ENCODE measurements at places on chromosomes 6 and 20. TPM values are rescaled to one million over a fixed set of nuclear protein-coding genes. Genes with fewer than 3 reads are reported as not detected.

Gene TMX4
- 15.4 TPM for total RNA-seq

- H3K36me3 ChIP-seq = no peaks in the 10 kb centered on the region
- peaks cover 46% of the 10 kb centered on the region for H3K4me1 ChIP-seq
- no peaks in the 10 kb centered on the region for H3K27me3 ChIP-seq
- no peak overlapping the region for H3K27ac ChIP-seq
These were observed 227.9 kb upstream of the MARCKS start for GRCh38 chr6:113629256-113629655.

GRCh38 chr6:119255492-119255891, 94.1 kb downstream of the MAN1A1 start:
- no peaks in the 10 kb centered on the region for H3K27me3 ChIP-seq
- H3K4me1 ChIP-seq = peaks cover 40% of the 10 kb centered on the region
- H3K27ac ChIP-seq = no peak overlapping the region
- DNase-seq = no peak

DNA sequence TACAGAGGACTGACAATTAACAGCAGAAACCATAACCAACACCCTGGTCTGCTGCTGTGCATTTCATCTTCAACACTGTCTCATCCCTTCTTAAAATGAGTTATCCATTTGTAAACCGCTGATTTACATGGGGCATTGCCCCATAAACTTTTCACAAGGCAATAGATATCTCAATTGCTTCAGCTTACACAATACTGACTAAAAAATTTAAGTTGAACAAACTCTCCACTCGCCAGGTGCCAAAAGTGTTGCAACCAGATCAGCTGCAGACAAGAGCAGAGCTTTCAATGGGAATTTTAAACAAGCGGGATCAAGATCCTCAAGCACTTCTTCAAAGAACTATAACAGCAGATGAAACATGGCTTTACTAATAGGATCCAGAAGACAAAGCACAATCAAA, 183.0 kb downstream of the TASP1 start:
- H3K36me3 ChIP-seq = no peaks in the 10 kb centered on the region
- H3K27me3 ChIP-seq = no peaks in the 10 kb centered on the region

GRCh38 chr6:140893432-140893831, 1239.3 kb upstream of the GJE1 start:
- H3K27me3 ChIP-seq = no peaks in the 10 kb centered on the region
- H3K36me3 ChIP-seq = peaks cover 21% of the 10 kb centered on the region
- no peak overlapping the region for H3K27ac ChIP-seq

DNA sequence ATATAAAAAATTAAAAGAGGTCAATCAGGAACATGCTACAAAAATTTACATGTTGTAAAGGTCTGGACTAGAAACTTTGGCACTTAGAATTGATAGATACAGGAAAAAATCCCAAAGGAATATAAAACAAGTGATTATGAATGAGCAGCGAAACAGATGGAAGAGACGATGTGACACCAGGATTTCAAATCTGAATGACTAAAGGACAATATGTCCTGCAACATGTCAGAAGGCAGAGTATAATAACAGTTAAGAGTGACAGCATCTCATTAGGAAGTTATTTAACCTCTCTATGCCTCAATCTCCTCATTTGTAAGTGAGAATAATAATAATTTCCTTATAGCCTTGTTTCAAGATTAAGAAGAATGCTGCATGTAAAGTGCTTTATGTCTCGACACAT, 50.3 kb downstream of the FRK start:
- DNase-seq = no peak
- no peak overlapping the region for H3K4me3 ChIP-seq
- H3K4me1 ChIP-seq = peaks cover 49% of the 10 kb centered on the region
- H3K27ac ChIP-seq = no peak overlapping the region
- H3K27me3 ChIP-seq = no peaks in the 10 kb centered on the region

Gene TREM2
- not detected for total RNA-seq

Gene ULBP2
- not detected for total RNA-seq

- peaks cover 50% of the 10 kb centered on the region for H3K36me3 ChIP-seq
- no peaks in the 10 kb centered on the region for H3K27me3 ChIP-seq
- peaks cover 26% of the 10 kb centered on the region for H3K4me1 ChIP-seq
- H3K4me3 ChIP-seq = no peak overlapping the region
- H3K27ac ChIP-seq = no peak overlapping the region
These were observed 12.3 kb downstream of the TMEM14B start for GRCh38 chr6:10759884-10760329.

Gene NRSN2
- 32.3 TPM for total RNA-seq

- no peak for DNase-seq
- no peak overlapping the region for H3K27ac ChIP-seq
- no peaks in the 10 kb centered on the region for H3K27me3 ChIP-seq
- H3K4me1 ChIP-seq = peaks cover 92% of the 10 kb centered on the region
- H3K4me3 ChIP-seq = no peak overlapping the region
These were observed 46.4 kb downstream of the MRPL14 start for GRCh38 chr6:44080561-44081521.

- no peak overlapping the region for H3K27ac ChIP-seq
- peaks cover 21% of the 10 kb centered on the region for H3K27me3 ChIP-seq
- no peak for DNase-seq
- H3K4me1 ChIP-seq = no peaks in the 10 kb centered on the region
- H3K36me3 ChIP-seq = no peaks in the 10 kb centered on the region
These were observed 224.3 kb downstream of the ERMARD start for GRCh38 chr6:169975701-169976100.

- no peak for DNase-seq
- no peak overlapping the region for H3K4me3 ChIP-seq
- no peaks in the 10 kb centered on the region for H3K36me3 ChIP-seq
- H3K27ac ChIP-seq = no peak overlapping the region
- peaks cover 7% of the 10 kb centered on the region for H3K4me1 ChIP-seq
These were observed 51.7 kb downstream of the MARCKS start for GRCh38 chr6:113908801-113909200.

DNA sequence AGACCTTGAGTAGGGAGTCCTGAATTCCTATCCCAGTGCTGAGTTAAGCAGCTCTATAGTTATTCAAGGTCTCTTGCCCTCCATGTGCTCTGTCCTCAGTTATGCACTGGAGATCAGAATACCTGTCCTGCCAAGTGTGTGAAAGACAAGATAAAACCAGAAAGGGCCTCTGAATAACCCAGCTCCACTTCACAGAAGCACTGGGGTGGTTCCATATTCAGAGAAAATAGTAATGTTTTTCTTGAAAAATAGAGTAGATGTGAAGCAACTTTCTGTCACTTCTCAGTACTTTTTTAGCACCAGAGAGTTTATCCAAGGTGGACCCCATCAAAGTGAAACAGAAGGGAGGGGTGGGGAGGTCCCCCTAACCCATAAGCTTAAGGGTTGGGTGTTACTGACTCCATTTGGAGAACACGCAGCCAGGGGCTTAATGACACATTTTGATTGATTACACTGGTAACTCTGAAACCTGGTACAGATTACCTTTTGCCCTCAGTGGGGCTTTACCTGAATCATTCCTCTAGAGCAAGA, 509.8 kb upstream of the JARID2 start:
- H3K4me1 ChIP-seq = no peaks in the 10 kb centered on the region
- no peak for DNase-seq
- H3K27me3 ChIP-seq = no peaks in the 10 kb centered on the region
- no peaks in the 10 kb centered on the region for H3K36me3 ChIP-seq
- H3K4me3 ChIP-seq = no peak overlapping the region

DNA sequence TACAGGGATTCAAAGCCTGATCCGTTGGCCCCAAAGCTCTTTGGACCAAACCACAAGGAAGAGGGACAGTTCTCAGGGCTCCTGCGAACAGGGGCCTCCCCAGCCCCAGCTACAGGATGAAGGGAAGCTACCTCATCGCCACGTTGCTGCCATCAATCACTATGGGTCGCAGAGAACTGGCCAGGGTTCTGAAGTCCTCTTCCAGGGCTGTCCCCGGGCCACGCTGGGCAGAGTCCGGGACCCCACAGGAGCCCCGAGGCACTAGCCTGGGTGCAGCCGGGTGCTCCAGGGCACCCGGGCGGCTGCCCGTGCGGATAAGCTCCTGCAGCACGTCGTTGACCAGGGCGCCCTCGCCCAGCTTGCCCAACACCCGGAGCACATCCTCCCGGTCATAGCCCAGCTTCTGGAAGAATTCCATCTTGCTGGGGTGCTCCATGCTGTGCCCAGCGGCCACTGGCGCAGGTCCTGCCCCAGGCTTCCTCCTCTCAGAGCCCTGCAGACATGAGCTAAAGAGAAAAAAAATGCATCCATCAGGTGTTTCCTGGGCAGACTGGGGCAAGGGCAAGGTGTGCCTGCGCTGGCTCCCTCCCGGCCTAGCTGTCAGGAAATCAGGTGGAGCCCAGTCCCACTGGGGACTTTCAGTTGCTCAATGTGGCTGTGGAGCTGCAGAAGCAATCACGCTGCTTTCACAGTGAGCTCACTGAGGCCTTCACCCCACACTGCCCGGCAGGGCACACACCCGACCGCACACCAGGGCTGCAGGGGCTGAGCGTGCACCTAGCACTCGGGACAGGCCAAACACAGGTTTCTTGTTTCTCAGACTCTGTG, 10.5 kb downstream of the ZC3H12D start:
- no peaks in the 10 kb centered on the region for H3K27me3 ChIP-seq
- peaks cover 36% of the 10 kb centered on the region for H3K4me1 ChIP-seq
- H3K27ac ChIP-seq = no peak overlapping the region
- DNase-seq = no peak
- H3K4me3 ChIP-seq = no peak overlapping the region

- H3K27me3 ChIP-seq = peaks cover 7% of the 10 kb centered on the region
- DNase-seq = no peak
- no peak overlapping the region for H3K4me3 ChIP-seq
- no peaks in the 10 kb centered on the region for H3K36me3 ChIP-seq
- H3K27ac ChIP-seq = no peak overlapping the region
- H3K4me1 ChIP-seq = no peaks in the 10 kb centered on the region
These were observed 56.9 kb downstream of the PDE10A start for GRCh38 chr6:165605901-165606739.

DNA sequence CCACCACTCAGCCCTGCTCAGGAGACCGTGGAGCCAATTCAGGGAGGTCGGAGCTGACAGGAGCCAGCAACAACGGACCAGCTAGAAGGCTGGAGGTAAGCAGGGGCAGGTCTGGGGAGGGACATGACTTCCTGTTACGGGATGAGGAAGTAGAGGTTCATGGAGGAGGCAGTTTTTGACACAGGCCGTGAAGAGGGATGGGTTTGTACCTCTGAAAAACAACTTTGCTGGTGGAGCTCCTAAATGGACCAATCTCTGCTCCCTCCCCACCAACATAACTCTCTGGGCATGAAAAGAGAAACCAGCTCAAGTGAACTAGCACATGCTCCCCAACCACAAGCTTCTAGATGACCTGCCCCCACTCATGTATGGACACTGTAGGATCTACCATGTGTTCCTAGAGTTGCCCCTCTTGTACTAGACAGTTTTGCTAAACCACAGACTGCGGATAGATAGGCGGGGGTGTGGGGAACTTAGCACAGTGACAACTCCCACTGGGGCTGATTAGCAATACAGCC, 31.4 kb downstream of the RALGAPA2 start:
- no peaks in the 10 kb centered on the region for H3K27me3 ChIP-seq
- H3K4me1 ChIP-seq = peaks cover 20% of the 10 kb centered on the region
- no peak overlapping the region for H3K4me3 ChIP-seq

GRCh38 chr20:61434341-61434781, 182.3 kb downstream of the CDH4 start:
- H3K27me3 ChIP-seq = peaks cover 1% of the 10 kb centered on the region
- H3K27ac ChIP-seq = no peak overlapping the region
- no peak for DNase-seq
- H3K4me1 ChIP-seq = no peaks in the 10 kb centered on the region

- no peaks in the 10 kb centered on the region for H3K27me3 ChIP-seq
- peak; percentile 36 for DNase-seq
- no peak overlapping the region for H3K4me3 ChIP-seq
These were observed 199.6 kb downstream of the ISM1 start for GRCh38 chr20:13420625-13421024.

- H3K27ac ChIP-seq = no peak overlapping the region
- no peaks in the 10 kb centered on the region for H3K4me1 ChIP-seq
- no peaks in the 10 kb centered on the region for H3K27me3 ChIP-seq
- no peak overlapping the region for H3K4me3 ChIP-seq
These were observed 100.8 kb downstream of the RTN4IP1 start for GRCh38 chr6:106528521-106528920.

- no peaks in the 10 kb centered on the region for H3K36me3 ChIP-seq
- no peak overlapping the region for H3K4me3 ChIP-seq
- peaks cover 21% of the 10 kb centered on the region for H3K4me1 ChIP-seq
- peaks cover 45% of the 10 kb centered on the region for H3K27me3 ChIP-seq
These were observed 2.5 kb upstream of the NPBWR2 start for GRCh38 chr20:64109831-64110391.

GRCh38 chr20:1538655-1539054, 18.9 kb downstream of the SIRPD start:
- H3K4me1 ChIP-seq = no peaks in the 10 kb centered on the region
- 0 out of 3 replicates have a peak, but pooled peaks cover 3% of the 10 kb centered on the region for H3K27me3 ChIP-seq
- H3K27ac ChIP-seq = no peak overlapping the region

DNA sequence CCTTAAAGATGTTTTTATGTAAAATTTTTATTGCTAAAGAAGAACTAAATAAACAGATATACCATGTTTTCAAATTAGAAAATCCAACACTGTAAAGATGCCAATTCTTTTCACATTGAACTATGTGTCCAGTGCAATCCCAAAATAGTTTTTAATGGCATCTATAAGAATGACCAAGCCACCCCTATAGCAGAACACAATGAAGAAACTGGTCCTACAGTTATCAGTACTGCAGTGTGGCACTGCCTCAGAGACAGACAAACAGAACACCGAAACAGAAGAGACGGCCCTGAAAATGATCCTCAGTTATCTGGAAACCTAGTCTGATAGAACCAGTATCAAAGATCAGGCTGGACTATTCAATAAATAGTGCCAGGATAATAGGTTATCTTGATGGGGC, 41.9 kb downstream of the KIF13A start:
- no peaks in the 10 kb centered on the region for H3K27me3 ChIP-seq
- no peak overlapping the region for H3K27ac ChIP-seq
- no peaks in the 10 kb centered on the region for H3K4me1 ChIP-seq
- H3K4me3 ChIP-seq = no peak overlapping the region

DNA sequence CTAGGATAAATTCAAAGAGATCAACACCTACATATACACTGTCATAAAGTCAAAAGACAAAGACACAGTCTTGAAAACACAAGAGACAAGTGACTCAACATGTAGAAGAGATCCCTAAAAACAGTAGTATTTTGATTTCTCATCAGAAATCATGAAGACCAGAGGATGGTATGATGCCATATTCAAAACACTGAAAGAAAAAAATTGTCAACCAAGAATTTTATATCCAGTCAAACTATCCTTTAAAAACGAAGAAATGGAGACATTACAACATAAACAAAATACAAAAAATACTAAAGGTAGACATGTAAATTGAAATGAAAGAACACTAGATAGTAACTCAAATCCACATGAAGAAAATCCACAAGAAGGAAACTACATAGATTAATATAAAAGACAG, 27.3 kb upstream of the HBS1L start:
- no peak overlapping the region for H3K4me3 ChIP-seq
- no peaks in the 10 kb centered on the region for H3K36me3 ChIP-seq
- no peaks in the 10 kb centered on the region for H3K4me1 ChIP-seq
- no peak for DNase-seq
- no peak overlapping the region for H3K27ac ChIP-seq
- peaks cover 6% of the 10 kb centered on the region for H3K27me3 ChIP-seq

- 0 out of 3 replicates have a peak, but pooled peaks cover 5% of the 10 kb centered on the region for H3K36me3 ChIP-seq
- H3K4me3 ChIP-seq = no peak overlapping the region
- H3K27ac ChIP-seq = no peak overlapping the region
- no peaks in the 10 kb centered on the region for H3K27me3 ChIP-seq
- H3K4me1 ChIP-seq = peaks cover 61% of the 10 kb centered on the region
- DNase-seq = peak; percentile 51
These were observed 16.3 kb downstream of the LRRC1 start for GRCh38 chr6:53811082-53811481.

- peaks cover 18% of the 10 kb centered on the region for H3K4me1 ChIP-seq
- H3K4me3 ChIP-seq = no peak overlapping the region
- H3K27me3 ChIP-seq = no peaks in the 10 kb centered on the region
- peaks cover 4% of the 10 kb centered on the region for H3K36me3 ChIP-seq
- H3K27ac ChIP-seq = no peak overlapping the region
These were observed 27.9 kb downstream of the SULF2 start for GRCh38 chr20:47757145-47758035.

GRCh38 chr6:15340775-15341174, 94.9 kb downstream of the JARID2 start:
- no peaks in the 10 kb centered on the region for H3K4me1 ChIP-seq
- H3K27ac ChIP-seq = no peak overlapping the region
- no peaks in the 10 kb centered on the region for H3K36me3 ChIP-seq

Data from HepG2 (cell line).